ENCODE measurements at places on chromosomes 3 and 15. TPM values are rescaled to one million over a fixed set of nuclear protein-coding genes. Genes with fewer than 3 reads are reported as not detected.

ZMAT3 gene
- total RNA-seq = 17.7 TPM

GRCh38 chr15:50018491-50018890 lies 100.5 kb downstream of the ATP8B4 start:
- no peak overlapping the region for H3K4me3 ChIP-seq
- no peak for DNase-seq
- no peaks in the 10 kb centered on the region for H3K27me3 ChIP-seq
- no peaks in the 10 kb centered on the region for H3K4me1 ChIP-seq
- H3K27ac ChIP-seq = no peak overlapping the region

GPR27 gene
- total RNA-seq = not detected

DNA sequence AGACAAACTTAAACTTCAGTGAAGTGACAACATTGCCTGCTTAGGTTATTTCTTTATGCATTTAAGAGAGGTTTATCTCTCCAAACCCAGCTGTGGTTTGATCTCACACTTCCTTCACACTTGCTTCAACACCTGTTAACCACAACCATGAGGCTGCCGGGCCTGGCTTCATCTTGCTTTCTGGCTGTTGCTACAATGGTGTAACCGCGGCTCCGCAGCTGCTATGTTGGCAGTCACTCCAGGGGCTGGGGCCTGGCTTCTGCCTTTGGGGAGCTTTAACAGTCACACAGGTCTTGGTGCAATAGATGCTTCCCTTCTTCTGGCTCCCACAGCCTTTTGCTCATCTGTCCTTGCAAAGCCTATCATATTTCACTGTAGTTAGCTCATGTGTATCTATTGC lies 72.9 kb upstream of the MNS1 start:
- DNase-seq = no peak
- no peak overlapping the region for H3K27ac ChIP-seq
- H3K4me1 ChIP-seq = peaks cover 21% of the 10 kb centered on the region
- H3K27me3 ChIP-seq = no peaks in the 10 kb centered on the region
- no peaks in the 10 kb centered on the region for H3K36me3 ChIP-seq

GRCh38 chr3:130543322-130543721 lies 26.3 kb downstream of the COL6A6 start:
- H3K27me3 ChIP-seq = peaks cover 7% of the 10 kb centered on the region
- no peak overlapping the region for H3K4me3 ChIP-seq
- no peaks in the 10 kb centered on the region for H3K4me1 ChIP-seq
- DNase-seq = no peak

- H3K27me3 ChIP-seq = no peaks in the 10 kb centered on the region
- H3K4me1 ChIP-seq = peaks cover 7% of the 10 kb centered on the region
- H3K4me3 ChIP-seq = no peak overlapping the region
- H3K36me3 ChIP-seq = no peaks in the 10 kb centered on the region
Measured at GRCh38 chr3:141370065-141370533, 1.8 kb downstream of the ZBTB38 start.

DNA sequence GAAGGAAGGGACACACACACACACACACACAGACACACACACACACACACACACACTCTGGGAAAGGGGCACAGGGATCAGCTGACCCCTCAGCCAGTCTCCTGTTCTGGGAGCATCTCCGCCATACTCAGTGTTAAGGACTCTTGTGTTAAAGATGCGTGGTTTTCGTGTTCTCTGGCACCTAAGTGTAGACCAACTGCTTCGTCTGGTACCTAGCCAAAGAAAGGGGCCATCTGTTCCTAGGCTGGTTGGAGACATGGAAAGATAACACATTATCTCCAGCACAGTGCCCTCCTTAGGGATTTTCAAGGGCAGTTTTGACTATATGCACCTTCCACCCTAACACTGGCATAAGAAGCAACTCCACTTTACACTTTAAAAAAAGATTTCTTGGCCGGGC lies 65.1 kb downstream of the EPHB1 start:
- H3K27ac ChIP-seq = no peak overlapping the region
- H3K4me3 ChIP-seq = no peak overlapping the region
- no peak for DNase-seq
- H3K27me3 ChIP-seq = peaks cover 2% of the 10 kb centered on the region
- no peaks in the 10 kb centered on the region for H3K36me3 ChIP-seq

GRCh38 chr3:194333212-194333980 lies 17.7 kb downstream of the CPN2 start:
- H3K4me3 ChIP-seq = peak overlapping the region; percentile 69
- H3K27ac ChIP-seq = no peak overlapping the region
- H3K27me3 ChIP-seq = peaks cover 40% of the 10 kb centered on the region
- peak; percentile 90 for DNase-seq
- no peaks in the 10 kb centered on the region for H3K4me1 ChIP-seq
- H3K36me3 ChIP-seq = no peaks in the 10 kb centered on the region

GRAMD2A gene
- total RNA-seq = not detected

- H3K27ac ChIP-seq = no peak overlapping the region
- no peak for DNase-seq
- no peaks in the 10 kb centered on the region for H3K36me3 ChIP-seq
- H3K27me3 ChIP-seq = peaks cover 16% of the 10 kb centered on the region
Measured at GRCh38 chr15:51625236-51625635, 2.7 kb upstream of the DMXL2 start.

- no peaks in the 10 kb centered on the region for H3K36me3 ChIP-seq
- H3K4me1 ChIP-seq = no peaks in the 10 kb centered on the region
- peaks cover 3% of the 10 kb centered on the region for H3K27me3 ChIP-seq
- no peak overlapping the region for H3K4me3 ChIP-seq
- DNase-seq = no peak
- no peak overlapping the region for H3K27ac ChIP-seq
Measured at GRCh38 chr3:85151555-85151954, 192.8 kb downstream of the CADM2 start.

DNA sequence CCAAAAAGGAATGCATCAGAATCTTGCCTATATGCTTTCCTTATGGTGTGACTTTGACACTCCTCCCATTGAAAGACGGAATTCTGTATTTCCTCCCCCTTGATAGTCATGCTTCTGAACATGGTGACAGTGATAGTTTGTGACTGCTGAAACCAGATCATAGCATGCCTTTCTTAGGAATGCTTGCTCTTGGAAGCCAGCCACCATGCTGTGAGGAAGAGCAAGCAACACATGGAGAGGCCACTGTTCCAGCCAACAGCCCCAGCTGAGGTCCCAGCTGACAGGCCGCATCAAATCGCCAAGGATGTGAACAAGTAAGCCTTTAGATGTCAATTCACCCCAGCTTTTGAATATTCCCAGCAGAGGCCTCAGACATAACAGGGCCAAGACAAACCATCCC lies 100.1 kb downstream of the IGF2BP2 start:
- no peak overlapping the region for H3K4me3 ChIP-seq
- DNase-seq = no peak
- no peaks in the 10 kb centered on the region for H3K27me3 ChIP-seq

DNA sequence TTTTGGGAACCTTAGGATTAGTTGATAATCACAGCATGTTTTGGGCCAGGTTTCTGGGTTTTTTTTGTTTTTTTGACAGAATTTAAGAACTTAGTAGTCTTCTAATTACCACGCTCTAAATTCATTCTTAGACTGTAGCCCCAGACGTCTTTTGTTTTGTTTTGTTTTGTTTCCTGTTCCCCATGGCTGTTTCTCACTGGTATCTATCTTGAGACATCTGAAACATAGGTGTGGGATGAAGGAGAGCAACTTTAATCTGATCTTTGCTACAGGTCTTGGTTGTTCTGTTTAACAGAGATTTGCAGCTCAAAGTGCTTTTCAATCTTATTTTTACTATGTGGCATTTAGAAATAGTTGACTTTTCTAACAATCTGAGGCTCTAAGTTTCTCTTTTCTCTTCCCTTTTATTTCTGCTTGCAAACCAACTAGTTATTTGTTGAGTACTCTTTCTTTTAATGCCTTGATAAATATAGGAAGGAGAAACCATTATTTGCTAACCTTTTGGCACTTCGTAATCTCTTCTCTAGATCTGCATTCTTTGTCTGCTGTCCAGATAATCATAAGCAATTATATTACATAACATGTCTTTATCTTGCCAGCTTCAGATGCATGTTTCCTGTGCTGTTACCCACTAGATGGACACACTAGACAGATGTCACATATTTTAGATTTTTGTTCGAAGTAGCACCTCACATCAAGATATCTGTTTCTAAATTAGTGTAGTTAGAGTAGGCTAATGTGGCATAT lies 40.9 kb downstream of the FBXL2 start:
- H3K4me1 ChIP-seq = peaks cover 2% of the 10 kb centered on the region
- H3K27ac ChIP-seq = no peak overlapping the region
- H3K27me3 ChIP-seq = peaks cover 5% of the 10 kb centered on the region
- DNase-seq = no peak

GRCh38 chr15:51924156-51925068 lies 47.2 kb downstream of the LEO1 start:
- no peak overlapping the region for H3K27ac ChIP-seq
- DNase-seq = no peak
- no peak overlapping the region for H3K4me3 ChIP-seq

- H3K4me3 ChIP-seq = no peak overlapping the region
- no peaks in the 10 kb centered on the region for H3K27me3 ChIP-seq
- no peak for DNase-seq
- H3K36me3 ChIP-seq = no peaks in the 10 kb centered on the region
Measured at GRCh38 chr3:146796078-146796477, 190.9 kb upstream of the PLSCR5 start.

DNA sequence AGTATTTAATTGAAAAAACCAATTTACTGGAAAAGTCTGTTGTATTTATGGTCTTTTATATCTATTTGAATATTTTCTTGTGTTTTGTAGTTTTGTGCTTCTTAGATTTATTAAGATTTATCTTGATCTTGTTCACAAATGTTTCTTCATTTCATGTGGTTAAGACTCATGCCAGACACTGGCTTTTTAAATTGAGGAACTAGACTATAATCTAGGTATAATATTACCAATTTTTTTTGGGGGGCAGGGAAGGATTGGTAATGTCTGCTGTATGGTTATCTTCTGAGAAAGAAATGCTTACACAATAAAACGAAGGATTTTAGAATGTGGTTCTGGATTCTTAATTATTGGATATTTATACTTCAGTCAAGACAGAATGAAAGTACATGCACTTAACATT lies 24.9 kb downstream of the AP4E1 start:
- peaks cover 70% of the 10 kb centered on the region for H3K36me3 ChIP-seq
- H3K4me3 ChIP-seq = no peak overlapping the region
- DNase-seq = no peak
- H3K27me3 ChIP-seq = no peaks in the 10 kb centered on the region

Measured in naive thymus-derived CD8-positive, alpha-beta T cell (primary cell).